Ovary (tissue), 10 donors: ENCODE measurements at places on chromosomes 7 and 10. TPM values are rescaled to one million over a fixed set of nuclear protein-coding genes. Genes with fewer than 3 reads are reported as not detected.

ABCA13 gene
- 4.1 TPM for total RNA-seq

RTKN2 gene
- 0.46 TPM for total RNA-seq

CLRN3 gene
- not detected for total RNA-seq

SPDYE1 gene
- total RNA-seq: 0.17 TPM

GRCh38 chr10:89171263-89171872, 35.7 kb downstream of the CH25H start:
- no peak for DNase-seq

DNA sequence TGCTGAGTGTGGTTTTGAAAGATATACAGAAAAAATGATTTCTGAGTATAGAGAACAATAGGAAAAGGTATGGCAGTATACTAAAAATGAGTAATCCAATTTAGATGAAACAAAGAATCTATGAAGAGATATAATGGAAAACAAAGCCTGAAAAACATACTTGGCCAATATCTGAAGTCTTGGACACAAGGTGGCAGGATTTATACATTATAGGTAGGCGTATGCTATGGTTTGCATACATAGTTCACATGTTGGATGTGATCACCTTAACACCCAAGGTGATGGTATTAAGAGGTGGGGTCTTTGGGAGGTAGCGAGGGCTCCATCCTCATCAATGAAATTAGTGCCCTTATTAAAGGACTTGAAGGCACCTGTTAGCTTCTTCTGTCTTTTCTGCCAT, 34.5 kb upstream of the BPGM start:
- no peak for DNase-seq

GRCh38 chr7:23972057-23972456, 262.0 kb downstream of the STK31 start:
- no peak for DNase-seq

- no peak for DNase-seq
Measured at GRCh38 chr7:65001291-65001814, 5.1 kb downstream of the ERV3-1 start.

GRCh38 chr7:45292481-45292880, 134.9 kb downstream of the RAMP3 start:
- no peak for DNase-seq

DNA sequence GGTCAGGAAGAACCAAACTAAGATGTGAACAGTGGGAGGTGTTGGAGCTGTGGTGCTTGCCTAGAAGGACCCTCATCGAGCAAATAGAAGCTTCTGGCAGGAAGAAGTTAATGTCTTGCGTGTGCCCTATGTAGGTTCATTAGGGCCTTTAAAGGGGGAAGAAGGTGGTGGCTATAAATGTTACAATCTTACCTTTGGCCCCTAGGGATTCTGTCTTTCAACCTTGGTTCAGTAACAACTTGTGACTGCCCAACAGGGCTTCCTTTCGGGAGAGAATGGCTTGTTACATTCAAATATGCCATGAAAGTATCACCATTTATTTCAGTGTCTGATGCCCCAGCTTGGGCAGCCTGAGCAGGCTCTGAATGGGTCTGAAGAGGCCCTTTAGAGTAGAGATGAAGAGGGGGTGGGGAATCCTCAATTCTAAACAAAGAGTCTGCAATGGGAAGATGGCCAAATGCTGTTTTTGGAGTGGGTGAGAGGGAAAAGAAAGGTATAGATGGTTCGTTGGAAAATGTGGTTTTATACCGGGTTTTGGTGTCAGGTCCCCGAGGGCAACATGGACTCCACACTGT, 108.0 kb downstream of the TCF7L2 start:
- DNase-seq: no peak

DNA sequence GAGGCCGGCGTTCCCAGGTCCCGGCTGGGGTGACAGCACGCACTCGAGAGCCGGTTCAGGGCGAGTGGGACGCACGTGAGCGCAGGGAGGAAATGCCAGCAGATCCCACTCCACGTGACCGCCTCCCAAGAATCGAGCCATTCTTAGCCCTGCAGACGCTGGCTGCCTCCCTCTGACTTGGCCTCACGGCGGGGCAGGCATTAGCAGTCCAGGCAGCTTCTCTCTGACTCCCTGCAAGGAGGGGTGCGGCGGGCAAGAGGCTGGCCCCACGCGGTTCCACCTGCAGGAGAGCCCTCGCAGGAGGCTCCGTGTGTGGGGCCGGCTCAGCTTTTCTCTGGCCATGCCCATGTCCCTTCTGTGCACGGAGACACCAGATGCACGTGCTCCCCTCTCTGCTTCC, 10.1 kb downstream of the GPR146 start:
- DNase-seq: peak; percentile 56

- DNase-seq: no peak
Measured at GRCh38 chr7:35909870-35910357, 109.1 kb downstream of the SEPTIN7 start.

GRCh38 chr7:44965937-44966730, 12.7 kb downstream of the MYO1G start:
- no peak for DNase-seq

DNA sequence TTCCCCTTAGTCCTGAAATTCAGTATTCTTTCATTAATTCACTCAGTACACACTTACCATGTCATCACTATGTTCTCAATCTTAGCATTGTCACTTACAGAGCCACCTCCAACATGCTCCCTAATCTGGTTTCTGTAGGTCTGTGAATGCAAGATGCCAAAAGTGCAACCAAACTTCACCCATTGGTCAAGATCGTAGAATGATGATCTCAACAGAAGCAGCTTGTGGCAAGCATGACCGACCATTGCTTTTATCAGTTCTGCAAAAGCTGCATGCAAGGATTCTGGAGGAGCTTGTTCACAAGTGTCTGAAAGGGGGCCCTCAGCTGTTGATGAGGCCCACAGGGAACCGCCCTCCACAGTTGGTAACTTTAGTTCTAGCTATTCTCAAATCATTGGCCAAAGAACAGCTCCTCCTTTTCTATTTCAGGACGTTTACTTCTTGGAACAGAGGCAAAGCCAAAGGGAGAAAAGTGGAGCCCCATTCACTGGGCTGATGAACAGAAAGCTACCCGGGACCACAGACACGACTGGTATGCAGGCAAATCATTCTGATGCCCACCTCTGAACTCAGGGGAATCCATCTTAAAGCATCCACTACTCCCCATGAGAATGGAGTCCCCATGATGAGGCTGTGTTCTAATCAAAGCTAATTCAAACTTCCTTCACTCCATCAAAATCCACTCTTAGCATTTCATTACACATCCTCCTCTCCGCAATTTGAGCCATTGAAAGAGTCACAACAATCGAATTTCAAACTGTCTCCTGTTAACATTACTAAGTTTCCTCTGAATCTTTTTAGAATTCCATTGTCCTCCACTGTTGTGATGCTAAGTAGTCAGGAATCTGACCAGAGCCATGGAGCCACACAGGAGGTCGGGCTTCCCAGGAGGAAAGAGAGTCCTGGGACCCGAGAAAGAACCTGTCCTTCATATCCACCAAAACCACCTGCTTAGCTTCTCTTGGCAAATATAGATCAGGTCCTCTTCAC, 13.9 kb downstream of the GRB10 start:
- DNase-seq: no peak
